ENCODE measurements at places on chromosomes 1 and 21.

DNA sequence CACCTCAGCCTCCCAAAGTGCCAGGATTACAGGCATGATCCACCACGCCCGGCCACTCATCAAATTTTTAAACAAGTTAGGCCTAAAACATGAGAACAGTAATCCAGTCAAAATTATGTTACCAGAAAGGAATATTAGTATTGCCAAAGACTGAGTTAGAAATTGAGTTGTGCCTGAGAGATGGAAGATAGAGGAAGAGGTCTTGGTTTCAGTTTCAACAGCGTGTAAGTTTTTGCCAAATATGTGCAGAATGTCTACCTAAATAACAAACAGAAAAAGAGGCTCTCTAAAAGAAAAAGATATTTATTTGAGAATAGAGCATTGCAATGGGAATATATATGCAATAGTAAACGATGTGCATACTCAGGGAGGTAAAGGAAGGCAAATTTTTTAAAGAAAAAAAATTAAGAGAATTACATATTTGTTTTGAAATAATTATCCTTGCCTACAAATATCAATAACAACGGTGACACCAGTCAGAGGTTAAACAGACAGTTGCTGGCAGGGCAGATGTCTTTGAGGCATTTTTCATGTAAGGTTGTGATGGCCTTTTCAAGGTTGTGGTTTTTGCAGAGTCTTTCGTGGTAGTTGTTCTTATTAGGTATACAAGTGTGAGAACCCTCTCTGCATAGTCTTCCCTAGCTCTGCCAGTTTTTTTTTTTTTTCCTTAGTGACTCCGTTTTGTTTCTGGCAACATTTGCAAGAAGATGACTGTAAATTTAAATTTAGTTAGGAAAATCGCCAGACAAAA, 2.2 kb upstream of the CD1B start:
- no peak for DNase-seq

DNA sequence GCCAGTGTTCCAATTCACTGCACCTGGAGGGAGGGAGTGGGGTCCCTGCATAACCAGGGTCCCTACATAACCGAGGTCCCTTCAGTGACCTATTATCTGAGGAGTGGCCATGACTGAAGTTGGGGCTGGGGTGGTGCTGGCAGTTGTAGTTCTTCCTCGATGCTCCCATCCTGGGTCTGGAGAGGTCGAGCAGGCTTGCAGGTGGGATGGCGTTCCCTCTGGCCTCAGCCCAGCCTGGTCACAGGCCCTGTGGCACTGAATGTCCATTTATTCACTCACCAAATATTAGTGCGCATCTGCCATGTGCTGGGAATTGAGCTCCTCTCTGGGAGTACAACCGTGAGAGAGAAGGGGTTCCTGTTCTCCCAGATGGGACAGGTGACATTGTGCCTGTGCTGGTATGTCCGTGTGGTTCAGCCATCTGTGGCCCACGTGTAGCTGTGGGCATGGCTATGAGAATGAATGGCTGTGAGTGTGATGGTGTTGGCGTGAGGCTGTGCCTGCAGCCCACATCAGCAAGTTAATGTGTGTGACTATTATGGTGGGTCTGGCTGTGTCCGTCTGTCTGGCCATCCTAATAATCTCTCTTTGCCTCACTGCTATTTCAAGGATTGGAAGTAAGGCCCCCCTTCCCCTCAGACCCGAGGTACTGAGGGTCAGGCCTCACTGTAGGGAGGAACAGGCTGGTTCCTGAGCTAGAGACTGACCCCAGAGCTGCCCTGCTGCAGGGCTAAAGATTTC, 3.9 kb upstream of the SLC6A9 start:
- no peak for DNase-seq

DNA sequence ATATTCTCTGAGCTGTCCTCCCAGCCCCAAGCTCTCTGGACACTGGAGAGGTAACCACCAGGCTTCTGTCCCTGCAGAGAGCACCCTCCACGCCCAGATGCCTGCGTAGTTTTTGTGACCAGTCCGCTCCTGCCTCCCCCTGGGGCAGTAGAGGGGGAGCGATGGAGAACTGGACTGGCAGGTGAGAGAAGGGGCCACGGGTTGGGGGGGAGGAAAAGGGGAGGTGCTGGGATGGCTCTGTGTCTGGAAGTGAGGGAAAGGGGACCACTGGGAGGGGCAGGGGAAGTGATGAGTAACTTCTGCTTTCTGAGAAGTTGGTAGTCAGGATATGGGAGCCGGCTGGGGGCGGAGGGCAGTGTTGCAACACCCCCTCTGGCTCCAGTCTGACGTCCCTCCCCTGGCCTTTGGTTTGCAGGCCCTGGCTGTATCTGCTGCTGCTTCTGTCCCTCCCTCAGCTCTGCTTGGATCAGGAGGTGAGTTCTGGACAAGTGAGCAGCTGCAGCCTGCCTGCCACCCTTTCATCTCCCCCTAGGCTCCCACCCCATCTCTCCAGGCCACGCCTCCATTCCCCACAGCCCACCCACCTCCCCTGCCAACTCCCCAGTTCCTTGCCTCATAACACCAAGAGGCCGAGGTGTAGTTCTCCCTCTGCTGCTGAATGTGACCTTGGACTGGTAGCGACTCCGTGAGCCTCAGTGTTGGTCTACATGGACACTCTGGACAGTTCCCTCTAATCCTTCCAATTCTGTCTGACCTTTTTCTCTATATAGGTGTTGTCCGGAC, 3.1 kb downstream of the ADAMTSL4 start:
- DNase-seq = peak; percentile 61

DNA sequence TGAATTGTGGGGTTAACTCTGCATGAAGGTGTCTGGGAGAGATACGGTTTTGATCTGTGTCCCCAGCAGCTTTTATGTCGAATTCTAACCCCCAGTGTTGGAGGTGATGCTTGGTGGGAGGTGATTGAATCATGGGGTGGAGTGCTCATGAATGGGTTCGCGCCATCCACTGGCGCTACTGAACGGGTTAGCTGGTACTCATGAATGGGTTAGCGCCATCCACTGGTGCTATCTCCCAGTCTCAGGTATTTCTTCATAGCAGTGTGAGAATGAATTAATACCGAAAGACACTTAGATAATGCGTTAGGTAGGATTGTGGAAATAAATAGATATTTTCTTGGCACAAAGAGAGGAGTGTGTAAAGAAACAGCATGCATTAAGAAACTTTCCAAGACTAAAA, 32.9 kb upstream of the CLDN8 start:
- no peak for DNase-seq

Measured in T1000 (cell line).